ENCODE measurements at places on chromosomes 5 and 9.

DNA sequence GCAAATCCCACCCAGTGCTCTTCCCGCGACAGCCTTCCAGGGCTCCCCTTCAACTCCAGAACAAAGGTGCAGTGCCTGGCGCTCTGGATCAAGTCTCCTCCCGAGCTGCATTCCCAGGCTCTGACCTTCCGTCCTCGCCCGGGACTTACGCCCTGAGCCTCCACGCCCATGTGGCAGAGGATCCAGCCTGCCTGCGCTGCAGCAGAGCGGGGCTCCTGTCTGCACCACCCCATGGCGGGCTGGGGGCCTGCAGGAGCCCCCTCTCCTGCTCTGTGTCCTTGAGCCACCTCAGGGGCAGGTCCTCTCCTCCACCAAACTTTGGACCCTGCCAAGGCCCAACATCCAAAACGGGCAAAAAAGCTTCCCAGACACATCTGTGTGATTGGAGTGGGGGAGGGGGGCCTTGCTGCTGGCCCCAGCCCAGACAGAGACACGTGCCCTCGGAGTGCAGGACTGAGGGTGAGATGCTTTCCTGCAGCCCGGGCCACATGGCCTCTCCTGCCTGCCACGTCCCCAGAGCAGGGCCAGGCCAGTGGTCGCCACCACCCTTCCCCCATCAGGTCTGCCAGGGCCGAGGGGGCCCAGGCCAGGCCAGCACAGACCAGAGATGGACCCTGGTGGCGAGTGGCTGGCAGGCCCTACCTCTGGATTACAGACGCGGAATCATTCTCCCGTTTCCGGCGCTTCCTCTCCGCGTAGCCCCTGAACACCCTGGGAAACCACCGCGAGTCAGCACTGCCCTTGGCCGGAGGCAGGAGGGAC is 4.4 kb downstream of the NSMF start:
- no peaks in the 10 kb centered on the region for H3K27me3 ChIP-seq
- H3K4me1 ChIP-seq, result peaks cover 16% of the 10 kb centered on the region
- peak overlapping the region; percentile 57 for H3K27ac ChIP-seq
- peaks cover 20% of the 10 kb centered on the region for H3K36me3 ChIP-seq

DNA sequence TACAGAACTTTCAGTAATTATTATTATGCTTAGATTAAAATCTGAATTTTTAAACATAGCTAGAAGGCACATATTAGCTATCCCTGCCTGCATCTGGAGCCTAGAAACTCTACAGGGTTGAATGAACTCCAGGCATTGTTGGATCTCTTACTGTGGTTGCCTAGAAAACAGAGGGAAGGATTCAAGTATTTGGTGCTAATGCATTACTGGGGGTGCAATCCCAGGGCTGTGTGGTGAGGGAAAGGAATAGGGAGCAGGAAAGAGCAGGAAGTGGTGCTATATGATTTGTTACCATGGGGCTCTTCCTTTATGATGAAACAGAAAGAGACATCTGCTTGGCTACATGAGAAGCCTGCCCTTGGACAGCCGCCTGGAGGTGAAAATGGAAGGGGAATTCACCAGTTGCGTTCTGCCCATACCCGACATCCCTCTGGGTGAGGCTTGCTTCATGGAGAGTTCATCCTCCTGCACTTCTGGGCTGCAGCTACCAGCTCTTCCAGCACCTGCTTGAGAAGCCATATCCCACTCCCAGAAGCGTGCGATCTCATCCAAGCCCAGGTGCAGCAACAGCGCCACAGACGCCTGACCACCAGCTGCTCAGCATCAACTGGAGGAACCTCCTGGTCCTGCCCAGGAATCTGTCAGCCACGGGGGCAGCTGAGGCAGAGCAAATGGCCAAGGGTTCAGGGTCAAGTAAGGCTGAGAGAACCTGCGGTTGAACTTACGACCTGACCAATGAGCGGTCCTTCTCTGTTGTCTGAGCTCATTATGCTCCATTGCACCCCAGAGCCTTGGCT is 362.8 kb downstream of the SEMA5A start:
- no peak for DNase-seq
- H3K27ac ChIP-seq, result no peak overlapping the region
- no peaks in the 10 kb centered on the region for H3K27me3 ChIP-seq
- H3K4me1 ChIP-seq, result no peaks in the 10 kb centered on the region
- no peaks in the 10 kb centered on the region for H3K36me3 ChIP-seq
- H3K4me3 ChIP-seq, result no peak overlapping the region

DNA sequence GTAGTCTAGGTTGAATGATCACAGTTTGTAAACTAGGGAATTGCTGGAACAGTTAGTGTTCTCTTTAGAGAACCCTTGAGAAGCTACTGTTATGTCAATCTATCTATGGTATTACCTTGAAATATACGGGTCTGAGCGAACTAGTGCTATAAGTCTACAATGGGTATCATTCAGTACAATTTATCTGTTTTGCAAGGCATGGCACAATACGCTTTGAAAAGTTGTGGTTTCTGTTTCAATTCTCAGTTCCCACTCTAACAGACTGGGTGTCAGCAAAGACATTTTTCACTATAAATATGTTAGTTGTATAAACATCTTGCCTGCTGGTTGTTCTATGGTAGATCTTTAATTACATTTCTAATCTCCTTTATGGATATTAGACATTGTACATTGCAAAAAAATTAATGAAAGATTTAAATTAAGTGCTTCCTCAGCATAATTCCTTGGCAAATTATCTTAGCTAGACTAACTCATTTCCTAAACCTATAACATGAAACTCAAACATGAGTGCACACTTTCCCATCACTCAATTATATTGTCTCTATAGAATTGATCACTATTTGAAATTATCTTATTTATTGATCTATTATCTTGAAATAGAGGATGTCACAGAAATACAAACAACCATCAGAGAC is 24.9 kb upstream of the SLCO6A1 start:
- no peak for DNase-seq
- H3K27ac ChIP-seq, result no peak overlapping the region
- H3K27me3 ChIP-seq, result peaks cover 2% of the 10 kb centered on the region
- H3K36me3 ChIP-seq, result no peaks in the 10 kb centered on the region

DNA sequence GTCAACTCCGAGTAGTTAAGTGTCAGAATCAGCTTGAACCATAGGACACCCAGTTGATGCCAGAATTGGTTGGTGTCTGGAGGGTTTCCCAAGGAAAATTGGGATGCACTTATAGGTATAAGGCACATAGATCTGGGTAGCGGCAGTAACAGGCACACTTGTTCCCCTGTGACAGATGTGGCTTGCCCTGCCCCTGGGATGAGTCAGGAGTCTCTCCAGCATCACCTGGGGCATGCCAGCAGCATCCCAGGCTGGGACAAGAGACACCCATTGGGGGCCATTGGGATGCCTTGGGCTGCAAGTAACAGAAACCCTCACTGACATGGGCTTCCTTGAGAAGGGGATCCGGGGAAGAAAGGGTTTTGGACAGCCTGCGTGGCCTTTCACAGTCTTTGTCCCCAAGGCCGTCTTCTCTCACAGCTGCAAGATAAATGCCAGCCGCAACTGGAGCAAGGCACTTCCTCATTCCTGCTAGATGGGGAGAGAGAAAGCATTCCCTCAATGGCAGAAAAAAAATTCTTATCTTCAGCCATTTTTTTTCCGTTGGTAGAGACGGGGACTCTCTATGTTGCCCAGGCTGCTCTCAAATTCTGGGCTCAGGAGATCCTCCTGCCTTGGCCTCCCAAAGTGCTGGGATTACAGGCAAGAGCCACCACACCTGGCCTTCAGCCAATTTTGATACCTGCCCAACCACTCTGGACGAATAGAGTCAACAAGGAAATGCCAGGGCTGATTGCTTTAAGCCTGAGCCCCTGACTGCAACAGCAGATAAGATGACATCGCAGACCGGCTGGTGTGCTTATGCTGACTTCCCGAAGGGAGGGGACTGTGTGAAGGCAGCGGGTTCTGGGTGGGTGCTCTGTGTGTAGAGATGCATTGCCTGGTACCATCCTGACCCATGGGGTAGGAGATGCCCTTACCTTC is 13.3 kb upstream of the RNF130 start:
- DNase-seq, result no peak
- H3K4me3 ChIP-seq, result no peak overlapping the region
- H3K4me1 ChIP-seq, result peaks cover 13% of the 10 kb centered on the region
- no peak overlapping the region for H3K27ac ChIP-seq

DNA sequence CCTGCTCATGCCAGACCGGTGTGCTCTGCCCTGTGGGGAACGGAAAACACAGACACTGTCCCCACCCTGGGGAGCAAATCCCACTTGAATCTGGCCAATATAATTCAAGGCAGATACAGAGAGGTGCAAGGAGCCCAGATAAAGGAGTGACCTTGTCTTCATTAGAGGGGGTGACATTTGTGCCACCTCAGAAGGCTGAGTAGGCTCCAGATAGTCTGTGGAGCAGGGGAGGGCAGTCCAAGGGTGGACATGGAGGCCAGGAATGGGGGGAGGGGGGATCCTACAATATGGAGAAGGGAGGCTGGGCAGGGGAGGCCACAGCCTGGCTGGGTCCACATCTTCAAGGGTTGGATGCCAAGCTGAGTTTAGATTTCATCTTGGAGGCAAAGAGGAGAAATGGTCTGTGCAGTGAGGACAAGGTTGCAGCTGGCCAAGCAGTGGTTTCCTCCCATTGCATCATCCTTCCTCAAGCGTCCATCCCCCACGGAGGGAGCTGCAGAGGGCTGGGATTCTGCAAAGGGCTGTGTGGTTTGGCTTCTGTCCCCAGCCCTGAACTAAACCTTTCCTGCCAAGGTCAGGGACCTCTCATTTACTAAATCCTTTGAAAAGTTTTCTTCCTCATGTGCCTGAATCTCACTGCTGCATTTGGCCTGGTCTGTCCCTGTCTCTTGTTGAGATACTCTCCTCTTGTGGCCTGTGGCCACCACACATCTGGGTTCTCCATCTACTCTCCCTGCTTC is 60.1 kb downstream of the GALNT12 start:
- no peak overlapping the region for H3K4me3 ChIP-seq
- no peak for DNase-seq
- H3K27me3 ChIP-seq, result peaks cover 2% of the 10 kb centered on the region
- no peak overlapping the region for H3K27ac ChIP-seq
- peaks cover 6% of the 10 kb centered on the region for H3K4me1 ChIP-seq
- no peaks in the 10 kb centered on the region for H3K36me3 ChIP-seq

- no peaks in the 10 kb centered on the region for H3K27me3 ChIP-seq
- H3K27ac ChIP-seq, result no peak overlapping the region
- no peak for DNase-seq
- H3K4me3 ChIP-seq, result no peak overlapping the region
- H3K4me1 ChIP-seq, result no peaks in the 10 kb centered on the region
These were observed 18.8 kb downstream of the SMIM32 start for GRCh38 chr5:136174021-136174659.

- DNase-seq, result no peak
- H3K4me3 ChIP-seq, result no peak overlapping the region
- H3K27ac ChIP-seq, result no peak overlapping the region
- H3K36me3 ChIP-seq, result no peaks in the 10 kb centered on the region
- peaks cover 8% of the 10 kb centered on the region for H3K27me3 ChIP-seq
These were observed 22.7 kb downstream of the CAVIN4 start for GRCh38 chr9:100600521-100601079.

GRCh38 chr9:70642341-70642740 is 227.9 kb upstream of the KLF9 start:
- no peak overlapping the region for H3K27ac ChIP-seq
- H3K4me3 ChIP-seq, result no peak overlapping the region
- no peaks in the 10 kb centered on the region for H3K4me1 ChIP-seq
- H3K36me3 ChIP-seq, result no peaks in the 10 kb centered on the region
- no peak for DNase-seq
- peaks cover 4% of the 10 kb centered on the region for H3K27me3 ChIP-seq

- H3K36me3 ChIP-seq, result no peaks in the 10 kb centered on the region
- no peak overlapping the region for H3K27ac ChIP-seq
- no peak overlapping the region for H3K4me3 ChIP-seq
- DNase-seq, result no peak
These were observed 171.2 kb downstream of the SLC12A2 start for GRCh38 chr5:128254789-128255188.

DNA sequence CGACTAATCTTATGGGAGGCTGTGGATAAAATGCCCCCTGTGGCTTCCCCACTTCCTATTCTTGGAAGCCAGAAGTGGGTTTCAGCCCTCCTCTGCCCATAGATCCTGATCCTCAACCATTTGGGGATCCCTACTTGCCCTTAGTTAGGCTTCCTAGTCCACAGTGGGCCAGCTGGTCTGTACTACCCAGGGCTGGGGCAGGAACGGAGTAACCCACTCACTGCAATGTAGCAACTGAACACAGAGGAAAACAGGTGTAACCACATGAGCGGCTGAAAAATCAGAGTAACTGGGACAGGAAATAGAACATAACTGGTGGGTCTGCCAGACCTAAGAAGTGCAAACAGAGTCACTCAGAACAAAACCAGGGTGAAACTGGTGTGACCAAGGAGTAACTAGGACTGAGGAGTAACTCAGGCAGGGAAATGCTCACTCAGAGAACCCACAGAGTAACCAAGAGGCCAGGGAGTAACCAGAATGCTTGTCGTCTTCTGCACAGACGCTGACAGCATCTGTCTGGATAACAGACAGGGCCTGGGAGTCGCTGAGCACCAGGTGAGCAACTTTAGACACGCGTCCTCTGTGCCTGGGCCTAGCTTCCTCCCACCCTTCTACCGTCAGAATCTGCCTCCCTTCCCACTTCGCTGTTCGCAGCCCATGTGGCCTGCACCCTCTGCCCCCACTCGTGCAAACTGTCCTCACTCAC is 1.0 kb downstream of the AQP3 start:
- H3K27me3 ChIP-seq, result peaks cover 2% of the 10 kb centered on the region
- H3K27ac ChIP-seq, result peak overlapping the region; percentile 95
- peak overlapping the region; percentile 89 for H3K4me3 ChIP-seq
- peaks cover 23% of the 10 kb centered on the region for H3K36me3 ChIP-seq

- H3K36me3 ChIP-seq, result no peaks in the 10 kb centered on the region
- no peak for DNase-seq
- H3K4me3 ChIP-seq, result no peak overlapping the region
- no peaks in the 10 kb centered on the region for H3K4me1 ChIP-seq
- no peak overlapping the region for H3K27ac ChIP-seq
These were observed 92.0 kb downstream of the SH3TC2 start for GRCh38 chr5:148970876-148971275.

DNA sequence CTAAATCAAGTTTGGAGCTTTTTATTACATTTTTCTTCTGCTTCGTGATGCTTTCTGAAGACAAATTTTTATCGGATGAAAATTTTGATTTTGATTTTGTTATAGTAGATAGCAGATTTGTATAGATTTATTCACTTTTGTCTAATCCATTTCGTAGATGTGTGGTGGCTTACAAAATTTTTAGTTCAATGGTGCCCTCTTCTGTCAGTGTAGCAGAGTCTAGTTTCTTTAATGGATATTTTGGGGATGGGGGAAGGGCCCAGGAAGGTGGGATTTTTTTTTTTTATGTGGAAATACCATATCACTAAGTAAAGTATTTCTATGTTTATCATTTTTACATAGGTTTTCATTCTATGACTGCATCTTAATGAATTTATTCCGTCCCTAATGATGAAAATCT is 259.9 kb upstream of the TARS1 start:
- H3K4me1 ChIP-seq, result no peaks in the 10 kb centered on the region
- H3K27me3 ChIP-seq, result no peaks in the 10 kb centered on the region
- no peak overlapping the region for H3K4me3 ChIP-seq
- no peak overlapping the region for H3K27ac ChIP-seq

DNA sequence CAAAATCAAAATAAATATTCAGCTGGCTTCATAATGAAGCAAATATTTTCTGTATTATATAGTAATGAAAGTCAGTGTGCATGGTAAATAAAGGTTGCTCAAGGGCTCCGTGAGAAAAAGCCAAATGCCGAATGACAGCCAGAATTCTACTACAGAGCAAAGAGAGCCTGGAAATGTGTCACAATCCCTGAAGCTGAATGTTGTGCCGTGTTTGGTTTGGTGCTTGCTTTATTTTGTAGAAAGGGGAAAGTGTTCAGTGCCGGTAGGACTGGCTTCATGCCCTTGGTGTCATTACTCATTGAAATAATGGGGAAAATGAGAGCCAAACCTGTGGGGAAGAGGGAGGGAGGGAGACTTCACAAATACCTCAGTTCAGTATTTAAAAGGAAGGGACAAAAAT is 26.8 kb upstream of the ADAMTSL1 start:
- no peak for DNase-seq
- H3K36me3 ChIP-seq, result no peaks in the 10 kb centered on the region
- no peaks in the 10 kb centered on the region for H3K27me3 ChIP-seq
- H3K4me1 ChIP-seq, result no peaks in the 10 kb centered on the region

Measured in T-helper 2 cell treated with Interferon-gamma antibody and Interleukin-4, amounts not matched to agents 5 μg/mL and 100 μg/mL, for 36 hours (primary cell).